ENCODE measurements at places on chromosomes 3 and 15.

GRCh38 chr3:197308591-197308990 is 10.2 kb upstream of the DLG1 start:
- DNase-seq: no peak

DNA sequence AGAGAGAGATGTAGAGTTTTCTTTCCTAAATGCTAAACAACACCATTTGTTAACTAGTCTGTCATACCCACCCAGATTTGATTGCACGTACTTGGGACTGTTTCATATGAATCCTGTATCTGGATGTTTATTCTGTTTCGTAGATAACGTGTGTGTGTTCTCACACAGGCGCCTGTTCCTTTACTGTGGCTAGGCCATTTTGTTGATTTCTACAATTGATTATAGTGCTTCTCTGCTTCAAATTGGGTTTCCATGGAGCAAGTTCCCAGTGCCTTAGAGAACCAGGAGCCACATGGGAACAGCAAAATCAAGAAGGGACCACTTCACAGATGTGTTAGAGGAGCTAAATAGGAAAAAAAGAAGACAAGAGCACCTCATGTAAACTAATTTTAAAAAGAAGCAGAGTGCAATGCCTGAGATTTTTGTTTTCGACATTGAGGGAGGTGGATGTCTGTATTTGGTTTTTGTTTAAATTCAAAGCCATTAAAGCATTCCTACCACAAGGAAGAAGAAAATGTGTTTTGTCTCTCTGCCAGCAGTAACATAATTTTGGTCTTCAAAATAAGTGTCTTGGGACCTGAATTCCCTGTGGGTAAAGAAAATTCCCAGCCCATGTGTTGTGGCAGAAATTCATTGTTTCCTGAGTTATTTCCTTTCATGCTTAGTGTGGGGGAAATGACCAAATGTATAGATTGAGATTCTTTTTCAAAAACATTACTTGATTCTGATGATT is 424.0 kb upstream of the C2CD4B start:
- DNase-seq: no peak

GRCh38 chr3:140207541-140207940 is 272.6 kb downstream of the CLSTN2 start:
- DNase-seq: no peak

- no peak for DNase-seq
Measured at GRCh38 chr3:42665050-42665878, 11.8 kb downstream of the ZBTB47 start.

DNA sequence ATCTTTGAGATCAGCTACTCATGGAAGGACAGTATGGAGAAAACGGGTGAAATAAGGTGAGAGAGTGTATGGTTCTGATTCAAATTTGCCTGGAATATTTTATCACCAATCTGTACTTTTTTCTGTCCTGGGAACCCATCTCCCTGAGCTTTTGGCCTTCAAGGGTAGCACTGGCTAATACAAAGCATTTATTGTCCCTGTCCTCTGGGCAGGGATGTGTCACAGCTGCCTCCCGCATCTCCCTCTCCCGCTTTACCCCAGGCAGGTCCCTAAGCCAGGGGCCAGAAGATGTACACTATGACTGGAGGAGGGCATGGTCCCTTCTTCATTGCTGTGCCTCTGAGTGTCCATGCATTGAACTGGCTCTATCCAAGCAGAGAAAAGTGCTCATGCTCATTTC is 201.7 kb upstream of the CHRNA7 start:
- no peak for DNase-seq

GRCh38 chr15:56042498-56042897 is 49.1 kb upstream of the NEDD4 start:
- no peak for DNase-seq

DNA sequence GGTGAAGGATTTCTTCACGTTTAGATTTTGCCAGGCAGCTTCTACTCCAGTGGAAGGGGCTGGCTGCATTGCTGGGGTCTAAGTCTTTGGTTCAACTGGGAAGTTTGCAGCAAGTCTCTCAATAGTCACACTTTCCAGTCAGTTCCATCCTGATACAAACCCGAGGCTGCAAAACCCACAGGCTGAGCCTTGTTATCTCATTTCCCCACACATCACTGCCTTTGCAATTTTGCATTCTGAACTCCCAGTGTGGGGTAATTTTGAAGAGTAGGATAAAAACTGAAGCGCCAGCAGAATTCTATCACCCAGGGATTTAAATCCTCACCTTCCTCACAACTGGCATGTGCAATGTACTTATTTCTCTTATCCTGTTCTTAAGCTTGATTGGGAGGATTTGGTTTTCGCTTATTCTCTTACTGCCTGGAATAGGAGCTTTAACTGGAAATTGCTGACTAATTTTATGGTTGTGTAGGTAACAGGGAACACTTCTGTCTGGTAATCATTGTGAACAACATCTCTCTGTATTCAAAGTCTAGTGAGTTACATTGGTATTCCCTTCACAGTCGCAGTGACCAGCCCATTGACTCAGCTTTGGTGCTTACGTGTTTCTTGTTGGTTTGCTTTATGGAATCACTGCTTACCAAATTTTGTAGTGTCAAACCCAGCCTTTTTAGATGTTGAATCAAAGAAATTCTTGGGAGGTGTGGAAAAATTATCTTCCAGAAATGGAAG is 142.0 kb upstream of the TOPAZ1 start:
- no peak for DNase-seq

- DNase-seq: no peak
Measured at GRCh38 chr3:25156626-25157025, 271.4 kb upstream of the RARB start.

DNA sequence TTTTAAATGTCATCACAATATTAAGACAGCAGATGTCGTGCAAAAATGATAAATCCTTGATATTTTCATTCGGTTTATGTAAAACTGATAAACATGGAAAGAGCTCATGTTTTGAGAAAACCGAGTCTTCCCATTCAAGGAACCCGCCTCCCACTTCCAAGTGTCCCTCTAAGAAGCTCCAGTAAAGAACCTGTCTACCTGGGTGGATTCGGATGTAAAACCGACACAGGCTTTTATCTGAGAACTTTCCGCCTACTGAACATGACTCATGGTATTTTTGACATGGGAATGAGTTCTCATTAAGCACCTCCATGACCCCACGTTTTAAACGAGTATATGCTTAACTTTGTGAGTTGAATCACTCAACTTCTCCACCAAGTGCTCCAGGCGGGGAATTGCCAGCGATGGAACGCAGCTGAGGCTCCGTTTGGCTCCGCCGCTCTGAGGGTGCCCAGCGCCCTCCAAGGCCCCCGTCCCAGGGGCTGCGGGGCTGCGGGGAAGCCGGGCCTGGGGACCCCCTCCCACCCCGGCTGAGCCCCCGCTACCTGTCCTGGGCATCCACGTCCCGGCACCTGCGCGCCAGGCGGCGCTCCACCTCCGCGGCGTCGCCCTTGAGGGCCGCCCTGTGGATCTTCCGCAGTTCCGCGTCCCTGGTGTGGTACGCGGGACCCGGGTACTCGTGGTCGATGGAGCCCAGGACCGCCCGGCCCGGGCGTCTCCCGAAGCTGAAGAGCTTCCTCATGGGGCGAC is 119.9 kb downstream of the LMLN start:
- DNase-seq: peak; percentile 15

GRCh38 chr15:72725446-72725845 is 39.4 kb downstream of the BBS4 start:
- DNase-seq: no peak

- DNase-seq: no peak
Measured at GRCh38 chr3:146325170-146325569, 74.3 kb upstream of the PLSCR4 start.

GRCh38 chr15:101137312-101137940 is 114.4 kb downstream of the CHSY1 start:
- no peak for DNase-seq

DNA sequence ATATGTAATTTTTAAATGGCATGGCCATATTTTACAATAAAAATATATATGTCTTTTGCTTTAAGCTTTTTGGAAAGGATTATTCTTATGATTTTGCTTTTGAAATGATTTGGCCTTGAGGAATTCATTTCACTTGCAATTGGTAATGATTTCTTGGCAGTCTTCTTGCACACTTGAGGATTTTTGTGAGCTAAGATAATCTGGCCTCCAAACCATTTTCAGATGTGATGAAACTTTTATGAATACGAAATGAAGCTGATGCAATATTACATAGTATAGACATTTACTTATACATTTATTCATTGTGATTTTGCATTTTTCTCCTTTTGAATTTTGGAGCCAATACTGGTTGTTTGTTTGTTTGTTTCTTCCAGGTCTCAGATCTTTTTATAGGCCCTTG is 6.4 kb upstream of the SH2D7 start:
- no peak for DNase-seq

DNA sequence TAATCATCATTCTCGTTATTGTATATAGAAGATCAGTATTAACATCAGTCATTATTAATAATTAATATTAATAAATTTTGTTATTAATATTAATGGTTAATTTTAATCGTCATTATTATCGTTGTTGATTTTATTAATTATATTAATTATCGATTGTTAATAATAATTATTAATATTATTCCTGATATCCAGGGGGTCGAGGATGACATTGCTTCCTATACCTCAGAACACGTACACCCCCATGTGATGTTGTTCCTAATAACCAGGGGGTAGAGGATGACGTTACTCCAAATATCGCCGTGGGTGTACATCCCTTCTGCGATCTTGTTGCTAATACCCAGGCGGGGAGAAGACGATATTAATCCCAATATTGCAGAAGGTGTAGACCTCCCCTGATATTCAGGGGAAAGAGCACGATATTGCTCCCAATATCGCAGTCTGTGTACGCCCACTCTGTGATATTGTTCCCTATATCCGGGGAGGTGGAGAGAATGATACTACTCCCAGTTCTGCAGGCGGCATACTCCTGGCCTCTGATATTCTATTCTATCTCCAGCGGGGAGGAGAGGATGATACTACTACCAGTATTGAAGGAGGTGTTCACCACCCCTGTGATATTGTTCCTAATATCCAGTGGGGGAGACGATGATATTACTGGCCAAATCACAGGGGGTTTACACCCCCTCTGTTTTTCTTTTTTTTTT is 22.3 kb upstream of the BMF start:
- DNase-seq: no peak
